ENCODE measurements at places on chromosomes 12 and 14.
A peak's percentile ranks its signal among the peaks of the same experiment; 100 is the strongest.

DNA sequence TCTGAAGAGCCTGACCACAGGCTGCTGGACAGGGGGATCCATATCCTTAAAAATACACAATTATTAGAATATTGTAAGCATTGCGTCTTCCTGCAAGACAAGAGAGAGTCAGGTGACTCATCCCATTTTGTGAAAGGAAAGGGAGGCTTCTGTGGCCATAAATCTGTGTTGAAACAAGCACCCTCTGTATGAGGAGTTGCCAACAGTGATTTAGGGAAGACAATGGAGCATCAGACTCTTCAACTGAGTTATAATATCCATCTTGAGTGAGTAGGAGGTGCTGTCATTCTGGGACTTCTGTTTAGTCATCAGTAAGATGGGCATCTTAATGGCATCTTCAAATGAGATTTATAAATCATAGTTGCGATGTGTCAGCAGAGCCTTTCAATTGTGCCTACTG, 554.5 kb downstream of the AACS start:
- DNase-seq, result no peak

DNA sequence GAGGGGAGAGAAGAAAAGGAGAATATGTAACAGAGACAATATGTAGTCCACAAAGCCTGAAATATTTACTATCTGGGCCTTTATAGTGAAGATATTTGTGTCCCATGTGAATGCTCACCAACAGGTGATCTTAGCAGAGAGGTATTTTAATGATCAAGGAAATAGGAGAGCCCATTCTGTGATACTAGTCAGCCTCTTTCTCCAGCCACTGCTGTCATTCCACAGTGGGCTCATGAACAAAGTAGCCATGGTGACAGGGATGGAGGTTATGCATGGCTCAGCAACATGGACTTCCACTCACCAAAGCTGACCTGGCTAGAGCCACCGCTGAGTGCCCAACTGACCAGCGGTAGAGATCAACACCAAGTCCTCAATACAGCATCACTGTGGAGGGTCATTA, 58.2 kb downstream of the OSBPL8 start:
- no peak for DNase-seq

DNA sequence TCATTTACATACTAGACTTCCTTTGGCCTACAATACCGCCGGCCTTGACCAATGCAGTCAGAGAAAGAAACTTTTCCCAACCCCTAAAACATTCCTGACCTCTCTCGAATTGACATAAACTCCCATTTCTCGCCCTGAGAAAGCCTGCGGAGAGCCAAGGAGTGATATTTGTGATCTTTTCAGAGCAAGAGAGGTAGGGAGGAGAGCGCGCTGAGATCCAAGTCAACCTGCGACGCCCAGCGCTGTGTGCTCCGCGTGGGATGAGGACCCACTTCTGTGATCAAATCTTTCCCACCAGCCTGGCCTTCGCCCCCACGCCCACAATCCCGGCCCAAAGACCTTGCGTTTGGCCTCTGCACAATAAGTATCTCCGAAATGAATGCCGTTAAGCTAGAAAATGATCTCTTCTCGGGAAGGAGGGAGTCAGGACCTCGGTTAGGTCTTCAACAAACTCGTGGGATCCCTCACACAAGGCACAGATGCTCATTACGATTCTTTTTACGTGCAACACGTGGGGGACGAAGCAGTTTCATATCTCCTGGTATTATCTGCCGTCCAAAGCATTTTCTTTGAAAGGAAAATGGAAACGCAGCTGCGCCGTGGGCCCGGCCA, 6.3 kb upstream of the NPAS3 start:
- DNase-seq, result no peak

GRCh38 chr12:49022558-49023178, 4.1 kb upstream of the PRKAG1 start:
- DNase-seq, result no peak

- DNase-seq, result no peak
Measured at GRCh38 chr12:41983856-41984255, 160.8 kb downstream of the GXYLT1 start.

DNA sequence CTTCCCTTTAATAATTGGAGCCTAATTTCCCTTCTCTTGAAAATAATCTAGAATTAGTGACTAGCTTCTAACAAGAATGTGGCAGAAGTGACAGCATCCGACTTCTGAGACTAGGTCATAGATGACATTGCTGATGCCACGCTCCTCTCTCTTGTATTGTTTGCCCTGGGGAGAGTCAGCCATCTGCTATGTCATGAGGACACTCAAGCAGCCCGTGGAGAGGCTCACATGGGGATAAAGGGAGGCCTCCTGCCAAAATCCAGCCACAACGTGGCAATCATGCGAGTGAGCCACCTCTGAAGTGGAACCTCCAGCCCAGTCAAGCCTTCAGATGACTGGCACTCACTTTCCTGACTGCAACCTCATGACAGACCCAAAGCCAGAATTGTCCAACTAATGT, 54.2 kb upstream of the LRRK2 start:
- no peak for DNase-seq

GRCh38 chr12:49796606-49797448, 31.4 kb downstream of the NCKAP5L start:
- no peak for DNase-seq

- DNase-seq, result no peak
Measured at GRCh38 chr14:97025722-97026121, 228.5 kb downstream of the VRK1 start.

GRCh38 chr14:28653521-28653920, 113.1 kb upstream of the FOXG1 start:
- no peak for DNase-seq

DNA sequence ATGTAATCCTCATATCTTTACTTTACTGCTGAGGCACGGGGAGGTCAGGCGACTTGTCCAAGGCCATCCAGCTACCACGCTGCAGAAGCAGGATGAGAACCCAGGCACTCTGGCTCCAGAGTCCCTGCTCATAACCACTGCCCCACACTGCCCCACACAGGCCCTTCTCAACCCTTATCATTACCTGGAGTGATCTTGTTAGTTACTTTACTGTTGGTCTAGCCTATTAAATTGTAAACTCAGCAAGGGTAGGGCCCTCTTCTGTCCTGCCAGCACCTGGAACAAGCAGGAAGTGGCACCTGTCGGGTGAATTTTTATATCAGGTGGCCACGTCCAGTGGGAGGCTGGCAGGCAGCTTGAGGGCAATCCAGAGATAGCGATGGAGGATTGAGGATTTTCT, 12.2 kb downstream of the FAIM2 start:
- no peak for DNase-seq

DNA sequence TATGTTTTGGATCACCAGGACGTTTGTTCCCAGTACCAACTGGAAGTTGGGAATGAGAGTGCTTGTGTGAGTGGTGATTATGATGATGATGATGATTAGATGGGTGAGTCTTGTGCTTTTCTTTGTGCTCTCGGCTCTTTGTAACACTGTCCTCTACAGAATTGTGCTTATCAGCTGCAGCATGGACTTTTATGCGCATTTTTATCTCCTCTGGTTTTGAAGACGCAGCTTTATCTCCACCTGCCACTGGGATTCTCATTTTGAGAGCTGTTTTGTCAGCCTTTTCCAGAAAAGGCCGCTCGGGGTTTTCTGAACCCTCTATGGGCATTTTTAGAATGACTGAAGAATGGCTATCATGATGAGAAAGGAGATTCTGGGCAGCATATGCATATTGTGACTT, 11.5 kb upstream of the KANSL2 start:
- no peak for DNase-seq

- no peak for DNase-seq
Measured at GRCh38 chr12:118334939-118335567, 37.7 kb downstream of the TAOK3 start.

DNA sequence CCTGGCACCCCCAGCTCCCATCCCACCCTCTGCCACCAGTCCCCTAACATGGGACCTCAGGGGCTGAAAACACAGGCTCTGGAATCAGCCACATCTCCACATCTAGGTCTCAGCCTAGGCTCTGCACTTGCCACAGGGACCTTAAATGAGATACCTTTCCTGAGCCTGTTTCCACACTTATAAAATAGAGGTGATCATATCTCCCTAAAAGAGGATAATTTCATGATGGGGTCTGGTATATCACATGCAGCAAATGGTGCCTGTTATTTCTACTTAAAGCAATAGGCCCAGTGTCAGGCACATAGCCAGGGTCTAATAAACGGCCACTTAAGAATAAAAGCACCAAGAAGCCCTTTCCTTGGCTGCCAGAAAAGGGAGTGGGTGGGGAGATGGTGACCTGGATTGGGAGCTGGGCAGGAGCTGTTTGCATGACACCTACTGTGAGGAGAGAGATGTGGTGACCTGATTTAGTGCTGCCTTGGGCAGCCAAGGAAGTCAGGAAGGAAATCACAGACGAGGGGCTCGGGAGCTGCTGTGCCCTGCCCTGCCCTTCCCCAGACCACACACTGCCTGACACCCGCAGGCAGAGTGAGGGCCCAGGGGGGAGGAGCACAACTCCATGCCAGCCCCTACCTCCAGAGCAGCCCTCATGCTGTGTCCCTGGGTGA, 71.2 kb downstream of the IRF2BPL start:
- DNase-seq, result peak; percentile 36

DNA sequence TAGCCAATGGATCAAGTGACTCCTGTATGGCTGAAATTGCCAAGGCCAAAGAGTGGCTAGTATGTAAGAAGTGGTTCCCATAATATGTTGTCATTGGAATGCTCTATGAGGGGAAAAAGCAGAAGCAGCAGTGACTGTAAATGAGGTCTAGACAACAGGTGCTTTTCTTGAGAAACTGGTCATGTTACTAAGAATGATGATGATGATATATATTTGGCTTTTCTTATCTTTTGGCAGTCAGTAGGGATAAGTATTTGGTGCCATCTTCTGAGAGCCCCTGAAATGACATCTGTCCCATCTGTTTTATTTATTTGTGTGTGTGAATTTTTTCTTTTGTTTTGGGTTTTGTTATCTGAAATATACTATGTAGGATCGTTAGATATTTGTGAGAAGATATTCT, 141.7 kb downstream of the SYT1 start:
- no peak for DNase-seq

GRCh38 chr14:103483600-103483999, 39.0 kb downstream of the CKB start:
- no peak for DNase-seq

- no peak for DNase-seq
Measured at GRCh38 chr12:52280796-52281560, 6.5 kb downstream of the KRT86 start.

GRCh38 chr14:70655110-70655826, 13.6 kb downstream of the TTC9 start:
- peak; percentile 87 for DNase-seq

GRCh38 chr14:99870617-99871016, 77.4 kb downstream of the EML1 start:
- DNase-seq, result no peak

- peak; percentile 6 for DNase-seq
Measured at GRCh38 chr14:22391908-22392565, 197.0 kb downstream of the DAD1 start.

DNA sequence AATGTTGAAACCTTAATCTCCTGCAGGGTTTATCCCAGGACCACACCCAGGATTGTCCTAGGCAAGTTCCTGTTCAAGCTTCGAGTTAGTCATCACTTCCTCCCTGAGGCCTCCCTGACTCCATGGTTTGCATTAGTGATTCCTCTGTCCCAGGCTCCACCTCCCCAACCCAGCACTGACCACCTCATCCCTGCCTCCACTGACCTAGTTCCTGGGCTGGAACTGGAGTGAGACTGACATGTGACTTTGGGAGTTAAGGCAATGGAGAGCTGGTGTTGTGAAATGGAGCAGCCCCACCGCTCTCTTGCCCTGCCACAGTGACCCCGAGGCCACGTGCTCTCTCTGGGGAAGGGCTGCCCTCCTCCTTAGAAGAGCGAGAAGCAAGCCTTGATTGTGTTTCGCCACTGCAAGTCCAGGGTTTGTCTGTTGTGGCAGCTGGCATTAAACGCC, 15.8 kb upstream of the DTX1 start:
- no peak for DNase-seq

GRCh38 chr12:6632026-6632983, 3.5 kb downstream of the LPAR5 start:
- peak; percentile 66 for DNase-seq

DNA sequence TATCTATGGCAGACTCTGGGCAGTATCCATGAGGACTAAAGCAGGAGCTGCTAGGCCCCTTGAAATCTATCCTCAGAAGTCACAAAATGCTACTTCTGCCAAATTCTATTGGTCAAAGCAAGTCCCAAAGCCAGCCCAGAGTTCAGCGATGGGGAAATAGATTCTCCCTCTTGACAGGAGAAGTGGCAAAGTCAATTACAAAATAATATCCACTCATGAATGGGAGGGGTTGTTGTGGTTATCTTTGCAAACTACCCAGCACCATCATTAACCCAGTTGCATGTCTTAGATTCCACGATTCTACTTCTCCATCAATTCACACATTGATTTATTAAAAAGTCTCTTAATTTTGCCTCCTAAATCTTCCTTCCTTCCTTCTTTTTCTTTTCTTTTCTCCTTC, 30.7 kb upstream of the STXBP6 start:
- no peak for DNase-seq

DNA sequence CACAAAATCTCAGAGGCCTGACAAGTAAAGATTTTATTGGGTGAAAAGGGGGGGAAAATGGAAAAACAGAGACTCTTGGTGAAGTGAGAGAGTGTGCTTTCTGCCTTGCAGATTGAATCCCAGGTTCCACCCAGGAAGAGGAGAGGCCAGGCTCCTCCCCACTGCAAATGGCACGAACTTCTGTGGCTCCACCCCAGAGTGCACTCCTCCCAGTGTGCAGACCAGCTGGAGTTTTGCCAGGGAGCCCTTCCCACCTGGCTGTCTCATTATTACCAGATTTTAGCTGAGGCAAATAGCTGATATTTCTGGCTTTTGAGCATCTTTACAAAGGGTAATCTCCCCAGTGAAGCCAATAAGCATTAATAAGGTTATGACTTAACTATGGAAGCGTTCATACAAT, 51.9 kb downstream of the TESPA1 start:
- no peak for DNase-seq

DNA sequence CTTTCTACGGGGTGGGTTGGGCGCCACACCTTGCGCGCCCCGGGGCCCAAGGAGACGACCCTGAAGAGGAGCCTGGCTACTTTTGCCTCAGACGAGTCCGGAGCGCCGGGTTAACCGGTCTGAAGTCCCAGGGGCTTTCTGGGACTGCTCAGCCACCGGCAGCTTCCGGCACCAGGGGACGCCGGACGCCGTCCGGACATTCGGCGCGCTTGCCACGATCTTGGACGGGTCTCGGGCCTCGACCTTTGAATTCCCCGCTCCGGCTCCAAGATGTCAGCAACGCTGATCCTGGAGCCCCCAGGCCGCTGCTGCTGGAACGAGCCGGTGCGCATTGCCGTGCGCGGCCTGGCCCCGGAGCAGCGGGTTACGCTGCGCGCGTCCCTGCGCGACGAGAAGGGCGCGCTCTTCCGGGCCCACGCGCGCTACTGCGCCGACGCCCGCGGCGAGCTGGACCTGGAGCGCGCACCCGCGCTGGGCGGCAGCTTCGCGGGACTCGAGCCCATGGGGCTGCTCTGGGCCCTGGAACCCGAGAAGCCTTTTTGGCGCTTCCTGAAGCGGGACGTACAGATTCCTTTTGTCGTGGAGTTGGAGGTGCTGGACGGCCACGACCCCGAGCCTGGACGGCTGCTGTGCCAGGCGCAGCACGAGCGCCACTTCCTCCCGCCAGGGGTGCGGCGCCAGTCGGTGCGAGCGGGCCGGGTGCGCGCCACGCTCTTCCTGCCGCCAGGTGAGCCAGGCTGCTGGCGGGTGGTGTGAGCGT, at the start of gene ACOT4:
Gene ACOT4 (plus strand): TSS at position 184 of the 760 bp plus-strand sequence. CDS start 87 bp downstream, at position 271.
- DNase-seq, result peak; percentile 66

Measured in CD4-positive, alpha-beta T cell treated with Interleukin-12 subunit alpha and Interleukin-12 subunit beta, for 1 hour (primary cell).